ENCODE measurements at places on chromosomes 4 and X.

GRCh38 chrX:115504167-115504566 is 56.8 kb upstream of the PLS3 start:
- DNase-seq = no peak

- DNase-seq = no peak
Measured at GRCh38 chr4:139112650-139113049, 64.4 kb downstream of the ELF2 start.

- no peak for DNase-seq
Measured at GRCh38 chrX:39627257-39627656, 470.5 kb downstream of the BCOR start.

DNA sequence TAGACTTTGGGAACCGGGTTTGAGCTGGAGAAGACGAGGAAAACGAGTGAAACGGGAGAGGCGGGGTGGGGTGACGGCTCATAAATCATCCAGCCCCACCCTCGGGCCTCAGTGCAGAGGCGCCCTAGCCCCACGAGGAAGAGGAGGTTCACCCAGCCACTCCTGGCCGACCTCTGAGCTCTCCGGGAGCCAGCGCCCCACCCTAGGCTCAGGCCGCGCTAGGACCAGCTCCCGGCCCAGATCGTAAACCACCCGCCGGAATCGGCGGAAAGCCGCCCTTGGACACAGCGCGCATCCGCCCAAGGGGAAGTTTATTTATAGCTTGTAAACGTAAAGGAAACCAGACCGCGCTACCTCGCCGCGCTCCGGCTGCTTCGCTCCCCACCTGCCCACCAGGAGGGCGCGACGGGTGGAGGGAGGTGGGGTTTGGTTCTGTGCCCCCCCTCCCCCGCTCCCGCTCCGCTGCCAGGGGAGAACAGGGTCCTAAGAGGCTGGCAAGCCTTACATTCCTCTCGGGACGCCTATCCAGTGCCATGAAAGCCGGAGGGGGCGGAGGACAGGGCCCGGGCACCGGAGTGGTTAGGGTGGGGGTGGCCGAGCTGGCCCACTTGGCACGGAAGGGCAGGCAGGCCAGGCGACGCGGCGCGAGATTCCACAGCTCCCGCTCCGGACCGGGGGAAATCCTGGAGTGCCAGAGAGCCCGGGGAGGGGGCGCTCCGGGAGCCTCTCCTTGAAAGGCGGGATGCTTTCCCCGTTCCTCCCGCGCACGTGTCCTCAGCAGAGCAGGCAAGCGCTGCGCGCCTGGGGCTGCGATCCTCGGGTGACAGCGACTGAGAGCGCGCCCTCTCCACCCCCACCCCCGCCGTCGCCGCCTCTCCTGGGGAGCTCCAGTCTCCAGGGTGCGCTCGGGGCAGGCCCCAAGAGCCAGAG is 84.2 kb downstream of the BCOR start:
- DNase-seq = peak; percentile 65

GRCh38 chrX:15745179-15745578 is 7.1 kb downstream of the CA5B start:
- no peak for DNase-seq

- DNase-seq = no peak
Measured at GRCh38 chr4:142686081-142686480, 160.0 kb downstream of the INPP4B start.

DNA sequence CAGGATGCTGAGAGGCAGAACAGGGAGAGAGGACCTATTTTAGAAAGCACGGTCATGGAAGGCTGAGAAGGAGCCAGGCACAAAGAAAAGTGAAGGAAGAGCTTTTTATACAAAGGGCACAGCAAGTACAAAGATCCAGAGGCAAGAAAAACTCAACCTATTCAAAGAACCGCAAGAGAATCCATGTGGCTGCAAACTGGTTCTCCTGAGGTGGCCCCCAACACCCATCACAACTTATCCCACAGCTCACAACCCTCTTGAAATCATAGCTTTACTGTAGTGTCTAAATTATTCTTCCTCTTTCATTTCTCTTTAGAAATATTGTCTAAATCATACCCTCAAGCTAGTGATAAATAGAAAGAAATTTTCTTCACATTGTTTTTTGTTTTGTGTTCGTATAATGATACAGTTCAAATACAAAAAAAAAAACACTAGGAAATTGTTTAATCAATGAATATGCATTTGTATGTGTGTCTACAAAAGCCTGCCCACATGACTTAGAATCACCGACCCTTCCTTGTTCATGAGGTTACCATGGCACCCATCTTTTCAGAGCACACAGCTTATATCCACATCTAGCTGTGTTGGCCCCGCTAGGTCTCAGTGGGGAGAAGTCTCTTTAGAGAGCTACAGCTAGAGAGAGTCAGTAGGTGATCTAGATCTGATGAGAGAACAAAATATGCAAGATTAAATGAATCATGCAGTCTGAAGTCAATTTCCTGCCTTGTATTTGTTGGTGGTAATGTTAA is 126.9 kb upstream of the DCLK2 start:
- DNase-seq = no peak

DNA sequence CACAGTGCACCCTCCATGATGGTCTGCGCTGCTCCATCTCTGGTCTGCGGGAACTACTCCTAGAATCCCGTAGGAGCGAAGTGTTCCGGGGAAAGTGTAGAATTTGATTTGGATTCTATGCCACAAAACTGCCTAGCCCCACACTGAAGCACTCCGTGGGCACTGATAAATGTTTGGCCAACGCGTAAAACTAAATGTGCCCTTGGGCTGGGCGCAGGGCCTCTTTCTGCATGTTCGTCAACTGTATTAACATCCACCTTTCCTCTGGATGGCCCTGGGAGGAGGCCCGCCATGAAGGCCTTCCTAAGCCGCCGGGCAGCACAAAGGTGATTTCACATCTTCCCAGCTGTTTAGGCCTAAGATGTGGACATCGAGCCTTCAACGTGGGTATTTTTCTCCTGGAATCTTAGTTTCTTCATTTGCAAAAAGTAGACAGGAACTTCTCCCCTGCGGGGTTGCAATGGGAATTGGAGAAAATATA is 2.6 kb downstream of the MSX1 start:
- no peak for DNase-seq

- no peak for DNase-seq
Measured at GRCh38 chr4:142158980-142159379, 522.6 kb downstream of the IL15 start.

DNA sequence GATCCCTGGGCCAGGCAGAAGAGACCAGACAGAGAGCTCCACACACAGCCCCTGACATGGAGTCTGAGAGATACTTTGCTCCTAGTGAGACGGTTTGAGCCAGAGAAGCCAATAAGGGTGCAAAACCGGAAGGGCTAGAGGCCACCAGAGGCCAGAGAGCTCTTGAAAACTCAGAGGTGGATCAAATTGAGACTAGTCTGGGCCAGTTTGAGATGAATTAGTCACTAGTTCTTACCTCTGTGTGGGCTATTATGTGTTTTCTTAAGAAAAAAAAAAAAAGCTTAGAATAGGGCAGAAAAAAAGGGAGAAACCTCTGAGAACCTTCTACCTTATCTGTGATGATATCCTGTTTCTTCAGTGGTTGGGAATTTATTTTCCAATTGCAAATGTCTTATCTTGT is 110.4 kb upstream of the EDNRA start:
- no peak for DNase-seq

GRCh38 chr4:56627985-56628384 is 53.1 kb downstream of the HOPX start:
- DNase-seq = no peak

DNA sequence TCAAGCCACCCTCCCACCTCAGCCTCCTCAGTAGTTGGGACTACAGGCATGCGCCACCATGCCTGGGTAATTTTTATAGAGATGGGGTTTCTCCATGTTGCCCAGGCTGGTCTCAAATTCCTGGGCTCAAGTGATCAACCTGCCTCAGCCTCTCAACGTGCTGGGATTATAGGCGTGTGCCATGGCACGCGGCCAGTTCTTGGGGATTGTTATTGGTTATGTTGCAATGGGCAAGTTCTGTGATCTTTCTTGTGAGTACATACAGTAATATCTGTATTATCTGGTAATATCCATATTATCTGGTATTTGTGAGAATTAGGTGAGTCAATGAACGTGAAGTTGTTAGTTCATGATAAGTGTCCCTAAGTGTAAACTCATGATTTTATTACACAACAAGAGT is 90.3 kb upstream of the TBL1X start:
- no peak for DNase-seq

GRCh38 chr4:4271912-4272311 is 18.0 kb downstream of the LYAR start:
- no peak for DNase-seq

DNA sequence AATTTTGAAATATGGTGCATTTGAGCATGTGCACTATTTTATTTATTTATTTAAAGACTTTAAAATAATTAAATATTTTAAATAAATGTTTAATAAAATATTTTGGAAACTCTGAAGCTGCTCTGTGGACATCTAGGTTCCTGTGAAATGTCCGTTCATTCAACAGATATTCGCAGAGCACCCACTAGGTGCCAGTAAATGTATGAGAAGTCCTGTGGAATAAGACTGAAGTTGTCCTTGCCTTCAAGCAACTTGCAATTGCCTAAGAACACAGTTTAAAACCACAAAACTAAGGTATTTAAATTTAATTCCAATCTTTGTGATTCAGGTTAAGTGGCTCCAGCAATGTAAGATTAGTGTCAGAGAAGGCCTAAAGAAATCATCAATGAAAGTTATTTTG is 306.7 kb downstream of the GBA3 start:
- DNase-seq = no peak

DNA sequence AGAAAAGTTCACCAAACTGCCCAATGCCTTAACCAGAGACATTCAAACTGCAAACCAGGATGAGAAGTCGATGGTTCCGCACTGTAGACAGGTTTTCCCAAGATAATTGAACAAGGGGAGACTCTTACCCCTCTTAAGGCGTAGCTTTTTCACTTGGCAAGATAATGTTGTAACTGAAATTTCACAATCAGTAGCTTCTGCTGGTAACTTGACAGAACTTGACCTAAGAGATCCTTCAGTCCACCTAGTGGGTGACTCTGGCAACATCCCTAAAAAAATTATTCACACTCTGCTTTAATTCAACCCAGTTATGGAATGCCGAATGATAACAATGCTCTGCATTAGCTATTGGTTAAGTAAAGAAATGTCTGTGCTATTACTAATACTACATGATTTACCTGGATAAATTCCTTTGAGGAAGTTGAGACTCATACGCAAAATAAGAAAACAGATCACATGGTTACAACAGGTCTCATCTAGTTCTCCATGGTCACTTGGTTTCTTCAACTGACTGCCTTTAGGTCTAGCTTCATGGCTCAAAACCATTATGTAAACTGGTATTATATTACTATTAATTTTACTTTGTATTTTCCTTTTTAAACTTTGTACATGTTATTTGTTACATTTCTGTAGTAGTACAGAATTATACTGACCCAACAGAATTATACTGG is 9.1 kb downstream of the ELF2 start:
- DNase-seq = no peak

DNA sequence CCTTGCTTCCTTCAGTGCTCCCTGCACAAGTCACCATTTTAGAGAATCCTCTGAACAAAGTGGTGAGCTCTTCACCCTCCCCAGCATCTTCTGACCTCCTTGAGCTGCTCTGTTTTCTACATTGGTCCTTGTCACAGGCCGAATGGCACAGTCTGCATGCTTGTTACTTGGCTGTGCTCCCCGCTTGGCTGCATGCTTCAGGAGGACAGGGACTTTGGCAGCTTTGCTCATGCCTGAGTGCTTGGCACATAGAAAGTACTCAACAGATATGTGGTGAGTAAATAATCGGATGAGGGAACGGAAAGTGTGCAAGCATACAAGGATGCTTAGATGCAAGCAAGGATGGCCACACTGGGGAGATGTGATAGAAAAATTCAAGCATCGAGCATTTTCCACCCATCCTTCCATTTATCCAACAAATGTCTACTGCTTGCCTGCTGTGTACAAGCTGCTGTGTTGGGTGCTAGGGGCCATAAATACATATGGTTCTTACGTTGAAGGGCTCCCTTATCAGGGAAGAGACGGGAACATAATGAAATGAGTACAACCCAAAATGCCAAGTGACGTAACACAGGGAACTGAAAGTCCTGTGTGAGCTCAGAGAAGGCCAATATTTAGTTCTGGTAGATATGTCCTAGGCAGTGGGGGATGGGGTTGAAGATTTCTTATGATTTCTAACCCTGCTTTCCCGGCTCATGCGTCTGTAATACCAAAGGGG is 31.2 kb downstream of the SLC2A9 start:
- DNase-seq = no peak
